ENCODE measurements at places on chromosomes 3 and 15.

- H3K27ac ChIP-seq = peak overlapping the region; percentile 87
- no peaks in the 10 kb centered on the region for H3K27me3 ChIP-seq
- H3K4me3 ChIP-seq = no peak overlapping the region
- DNase-seq = peak; percentile 81
- no peaks in the 10 kb centered on the region for H3K36me3 ChIP-seq
Measured at GRCh38 chr3:64187065-64187959, 38.0 kb downstream of the PRICKLE2 start.

DNA sequence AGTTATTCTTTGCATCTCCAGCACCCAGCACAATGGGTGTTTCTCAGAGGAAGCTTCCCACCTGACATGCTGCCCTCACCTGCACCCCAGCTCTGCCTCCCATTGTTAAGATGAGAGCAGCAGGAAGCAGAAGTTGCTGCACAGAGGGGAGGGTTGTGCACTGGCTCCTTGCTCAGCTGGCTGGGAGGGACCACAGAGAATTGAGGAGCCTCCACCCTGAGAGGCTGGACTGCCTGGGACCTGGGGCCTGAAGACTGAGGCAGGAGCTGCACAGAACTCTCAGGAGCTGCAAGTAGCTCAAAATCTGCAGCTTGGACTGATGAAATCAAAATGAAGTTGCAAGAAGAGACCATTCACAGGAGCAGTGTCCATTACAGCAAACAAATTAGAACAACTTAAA lies 222.3 kb upstream of the LINGO1 start:
- DNase-seq = peak; percentile 11
- H3K36me3 ChIP-seq = no peaks in the 10 kb centered on the region
- no peaks in the 10 kb centered on the region for H3K27me3 ChIP-seq
- H3K4me3 ChIP-seq = no peak overlapping the region

- peak overlapping the region; percentile 19 for H3K4me3 ChIP-seq
- no peaks in the 10 kb centered on the region for H3K27me3 ChIP-seq
- H3K36me3 ChIP-seq = no peaks in the 10 kb centered on the region
- no peak for DNase-seq
- H3K4me1 ChIP-seq = no peaks in the 10 kb centered on the region
Measured at GRCh38 chr15:67885175-67885523, 45.3 kb upstream of the RNU6-1 start.

DNA sequence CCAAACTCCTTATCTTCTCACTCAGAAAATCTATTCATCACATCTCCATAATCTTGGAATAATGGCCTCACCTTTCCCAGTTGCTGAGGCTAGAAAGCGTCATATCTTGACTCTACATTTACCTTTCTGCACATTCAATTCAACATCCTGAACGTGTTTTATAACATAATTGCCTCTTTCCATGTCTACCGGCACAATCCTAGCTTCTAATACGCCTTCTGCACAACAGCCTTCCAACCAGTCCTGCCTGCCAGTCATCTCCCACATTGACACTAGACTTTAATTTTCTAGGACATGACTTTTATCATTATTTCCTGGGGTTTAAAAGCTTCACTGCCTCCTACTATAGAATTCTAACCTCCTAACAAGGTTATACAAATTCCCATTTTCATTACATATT lies 906.6 kb downstream of the ROBO1 start:
- no peak overlapping the region for H3K27ac ChIP-seq
- H3K4me1 ChIP-seq = peaks cover 4% of the 10 kb centered on the region
- no peaks in the 10 kb centered on the region for H3K36me3 ChIP-seq
- no peaks in the 10 kb centered on the region for H3K27me3 ChIP-seq
- no peak overlapping the region for H3K4me3 ChIP-seq

GRCh38 chr3:135930255-135930654 lies 35.3 kb upstream of the PPP2R3A start:
- H3K4me3 ChIP-seq = no peak overlapping the region

DNA sequence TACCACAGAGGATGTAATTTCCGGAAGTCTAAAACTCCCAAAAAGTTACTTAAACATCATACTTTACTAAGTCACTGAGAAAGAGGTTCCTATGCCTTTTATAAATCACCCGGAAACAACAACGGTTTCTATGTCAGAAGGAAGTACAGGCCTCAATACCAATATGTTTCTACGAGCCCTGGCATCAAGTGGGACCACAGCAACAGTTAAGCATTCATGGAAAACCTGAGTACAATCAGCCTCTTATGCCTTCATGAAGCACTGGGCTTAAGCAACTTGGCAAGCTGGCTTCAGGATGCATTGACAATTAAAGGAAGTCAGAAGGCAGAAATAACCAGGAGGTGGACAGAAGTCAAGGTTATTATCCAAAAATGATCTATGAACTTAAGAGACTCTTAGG lies 19.1 kb upstream of the B3GNT5 start:
- DNase-seq = no peak
- H3K27me3 ChIP-seq = no peaks in the 10 kb centered on the region
- H3K4me1 ChIP-seq = no peaks in the 10 kb centered on the region
- no peaks in the 10 kb centered on the region for H3K36me3 ChIP-seq
- H3K27ac ChIP-seq = no peak overlapping the region

DNA sequence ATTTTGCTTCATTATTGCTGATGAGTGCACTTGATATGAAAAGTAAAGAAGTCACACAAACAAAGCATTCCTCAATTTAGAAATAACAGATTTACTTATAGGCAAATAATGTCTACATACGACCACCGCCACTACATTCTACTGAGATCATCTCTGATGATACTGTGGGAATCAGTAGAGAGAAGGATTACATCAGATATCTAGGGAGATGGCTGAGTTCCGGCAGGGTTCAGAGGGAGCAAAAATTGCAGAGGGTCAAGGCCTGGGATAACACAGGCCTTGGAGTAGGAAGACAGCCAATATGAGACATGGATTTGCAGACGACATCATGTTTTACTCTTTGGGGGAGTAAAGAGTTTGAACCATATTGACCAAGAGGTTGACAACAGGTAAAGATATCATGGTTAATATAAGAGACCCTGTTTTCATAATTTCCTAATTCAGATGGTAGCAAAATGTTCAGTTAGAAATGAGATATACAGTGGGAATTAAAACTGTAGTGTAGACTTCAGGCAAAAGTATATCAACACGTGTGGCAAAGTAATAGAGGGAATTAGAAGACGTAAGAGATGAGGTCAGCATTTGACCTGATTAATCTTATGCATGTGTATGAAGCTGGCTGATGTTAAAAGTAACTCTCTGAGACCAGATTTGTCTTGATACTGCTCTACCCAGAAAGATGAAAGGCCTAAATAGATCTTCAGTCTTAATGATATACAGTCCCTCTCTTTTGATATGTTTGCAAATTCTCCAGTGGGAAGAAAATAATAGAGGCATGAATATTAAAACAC lies 15.6 kb downstream of the LSAMP start:
- no peaks in the 10 kb centered on the region for H3K27me3 ChIP-seq
- no peak overlapping the region for H3K27ac ChIP-seq
- H3K4me3 ChIP-seq = no peak overlapping the region
- H3K36me3 ChIP-seq = no peaks in the 10 kb centered on the region

DNA sequence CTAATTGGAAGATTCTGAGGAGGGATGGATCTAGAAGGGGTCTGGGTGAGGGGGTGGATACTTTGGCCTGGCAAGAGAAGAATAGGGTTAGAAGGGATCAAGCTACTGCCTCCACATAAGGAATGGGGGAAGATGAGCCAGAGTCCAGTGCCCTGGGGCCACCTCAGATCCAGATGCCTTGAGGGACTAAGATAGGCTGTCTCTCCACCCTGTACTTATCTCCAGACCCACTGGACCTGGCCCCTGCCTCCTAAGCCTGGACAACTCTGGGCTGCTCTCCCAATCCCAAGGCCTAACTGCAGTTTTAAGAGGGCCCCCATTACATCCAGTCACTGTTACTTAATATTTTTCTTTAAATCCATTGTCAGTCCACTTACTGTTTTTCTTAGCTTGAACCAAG lies 2.0 kb downstream of the DVL3 start:
- H3K4me1 ChIP-seq = peaks cover 11% of the 10 kb centered on the region
- H3K36me3 ChIP-seq = no peaks in the 10 kb centered on the region
- no peak overlapping the region for H3K4me3 ChIP-seq
- no peaks in the 10 kb centered on the region for H3K27me3 ChIP-seq
- DNase-seq = no peak
- no peak overlapping the region for H3K27ac ChIP-seq

GRCh38 chr3:126461450-126462070 lies 14.1 kb downstream of the ZXDC start:
- H3K4me1 ChIP-seq = peaks cover 31% of the 10 kb centered on the region
- H3K27ac ChIP-seq = no peak overlapping the region
- no peaks in the 10 kb centered on the region for H3K27me3 ChIP-seq
- peaks cover 33% of the 10 kb centered on the region for H3K36me3 ChIP-seq

DNA sequence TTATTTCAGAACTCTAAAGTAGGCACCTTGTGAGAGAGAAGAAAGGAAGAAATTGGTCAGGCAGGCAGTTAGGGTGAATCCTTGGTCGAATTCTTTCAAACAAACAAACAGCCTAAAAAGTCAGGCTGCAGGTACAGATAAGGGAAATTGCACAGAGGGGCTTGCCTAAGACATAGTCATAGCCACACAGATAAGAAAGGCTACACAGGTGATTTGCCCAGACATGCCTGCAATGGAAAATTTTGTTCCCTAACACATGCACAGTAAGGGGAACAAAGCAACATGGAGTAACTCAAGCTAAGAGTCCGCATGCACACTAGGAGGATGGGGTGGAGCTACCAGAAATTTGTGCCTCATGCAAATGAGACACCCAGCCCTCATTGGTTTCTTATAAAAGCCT lies 91.4 kb upstream of the TUSC7 start:
- DNase-seq = no peak
- H3K27ac ChIP-seq = no peak overlapping the region
- no peaks in the 10 kb centered on the region for H3K27me3 ChIP-seq
- H3K4me1 ChIP-seq = no peaks in the 10 kb centered on the region

GRCh38 chr3:127701280-127701911 lies 28.6 kb downstream of the ABTB1 start:
- no peaks in the 10 kb centered on the region for H3K27me3 ChIP-seq
- H3K4me3 ChIP-seq = no peak overlapping the region
- no peak for DNase-seq
- no peak overlapping the region for H3K27ac ChIP-seq
- peaks cover 14% of the 10 kb centered on the region for H3K4me1 ChIP-seq
- H3K36me3 ChIP-seq = no peaks in the 10 kb centered on the region

DNA sequence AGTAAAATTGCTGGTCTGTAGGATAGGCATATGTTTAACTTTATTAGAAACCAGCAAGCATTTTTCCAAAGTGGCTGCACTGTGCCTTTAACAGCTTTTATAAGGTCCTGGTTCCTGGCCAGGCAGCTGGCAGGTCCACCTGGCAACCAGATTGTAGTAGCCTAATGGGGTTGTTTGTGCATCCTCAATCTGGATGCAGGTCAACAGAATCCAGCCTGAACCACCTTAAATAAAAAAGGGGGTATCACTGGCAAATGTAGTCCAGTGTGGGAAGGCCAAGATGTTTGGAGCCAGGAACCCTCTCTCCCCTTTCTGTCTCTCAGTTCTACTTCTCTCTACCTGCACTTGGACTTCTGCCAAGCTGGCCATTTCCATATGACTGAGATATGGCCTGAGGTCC lies 200.3 kb downstream of the ZNF621 start:
- no peaks in the 10 kb centered on the region for H3K27me3 ChIP-seq
- H3K4me3 ChIP-seq = no peak overlapping the region
- H3K36me3 ChIP-seq = no peaks in the 10 kb centered on the region
- no peak overlapping the region for H3K27ac ChIP-seq

GRCh38 chr3:70000563-70001081 lies 1.1 kb downstream of the SAMMSON start:
- no peaks in the 10 kb centered on the region for H3K36me3 ChIP-seq
- no peaks in the 10 kb centered on the region for H3K4me1 ChIP-seq
- H3K27me3 ChIP-seq = no peaks in the 10 kb centered on the region
- no peak overlapping the region for H3K4me3 ChIP-seq
- DNase-seq = no peak

DNA sequence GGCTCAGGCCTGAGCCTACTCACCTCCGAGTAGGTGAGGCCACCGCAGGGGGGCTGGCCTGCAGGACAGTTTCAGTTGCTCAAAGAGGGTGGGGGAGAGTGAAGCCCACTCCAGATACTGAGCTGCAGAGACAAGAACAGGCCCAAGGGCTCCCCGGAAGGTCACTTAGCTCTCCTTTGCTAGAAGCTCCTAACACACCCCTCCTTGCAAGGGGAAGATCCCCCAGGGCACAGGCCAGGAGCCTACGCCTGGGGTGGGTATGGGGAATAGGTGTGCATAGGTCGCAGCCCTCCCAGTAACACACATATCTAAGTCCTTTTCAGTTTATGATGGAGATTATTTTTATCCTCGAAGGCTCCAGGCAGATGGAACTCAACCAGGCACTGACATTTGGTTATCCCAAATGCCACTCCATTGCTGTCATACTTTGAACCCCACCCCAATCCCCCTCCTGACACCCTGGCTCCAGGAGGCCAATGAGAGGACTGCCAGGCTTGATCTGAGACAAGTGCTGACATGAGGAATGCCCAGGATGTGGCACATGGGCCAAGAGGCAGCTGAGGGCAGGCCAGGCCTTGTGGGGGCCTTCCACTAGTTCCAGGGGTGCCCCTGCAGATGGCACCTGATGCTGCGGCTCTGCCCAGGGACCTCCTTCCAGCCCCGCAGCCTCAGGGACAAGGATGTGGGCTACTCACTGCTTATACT lies 1.1 kb upstream of the MUSTN1 start:
- H3K4me1 ChIP-seq = no peaks in the 10 kb centered on the region
- no peaks in the 10 kb centered on the region for H3K36me3 ChIP-seq
- H3K27ac ChIP-seq = no peak overlapping the region
- no peaks in the 10 kb centered on the region for H3K27me3 ChIP-seq

DNA sequence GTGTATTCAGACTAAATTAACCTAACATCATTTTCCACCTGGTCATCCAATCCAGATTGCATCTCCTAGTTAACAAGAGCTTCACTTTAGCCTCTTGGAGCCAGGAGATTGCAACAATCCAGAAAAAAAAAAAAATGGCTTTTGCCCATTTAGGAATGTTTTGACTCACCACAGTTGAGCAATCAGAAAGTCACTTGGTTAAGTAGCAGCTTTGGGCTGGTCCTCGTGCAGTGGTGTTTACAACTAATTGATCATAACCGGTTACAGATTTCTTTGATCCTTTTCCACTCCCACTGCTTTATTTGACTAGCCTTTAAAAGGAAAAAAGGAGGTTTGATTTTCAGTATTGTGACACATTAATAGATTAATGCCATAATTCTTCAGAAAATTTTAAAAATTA lies 688.8 kb upstream of the CCDC54 start:
- no peak for DNase-seq
- H3K36me3 ChIP-seq = no peaks in the 10 kb centered on the region
- H3K4me1 ChIP-seq = no peaks in the 10 kb centered on the region
- no peaks in the 10 kb centered on the region for H3K27me3 ChIP-seq

DNA sequence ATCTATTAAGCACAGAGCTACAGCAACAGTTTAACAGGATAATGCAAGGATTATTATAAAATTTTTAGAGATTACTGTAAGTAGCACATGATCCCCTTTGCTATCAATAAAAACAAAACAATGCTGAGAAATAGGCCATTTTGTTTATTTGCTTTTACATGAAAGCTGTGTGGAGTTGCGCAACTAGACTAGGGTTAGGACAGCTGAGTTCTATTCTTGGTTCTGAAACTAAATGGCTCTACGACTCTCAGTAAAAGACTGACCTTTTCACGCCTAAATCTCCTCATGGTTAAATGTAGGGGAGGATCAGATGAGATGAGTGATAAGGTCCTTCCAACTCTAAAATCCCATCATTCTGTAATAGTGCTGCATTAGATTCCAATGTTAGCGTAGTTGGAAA lies 25.0 kb downstream of the KCNMB2 start:
- H3K4me3 ChIP-seq = no peak overlapping the region
- no peak for DNase-seq
- no peaks in the 10 kb centered on the region for H3K27me3 ChIP-seq
- no peak overlapping the region for H3K27ac ChIP-seq
- no peaks in the 10 kb centered on the region for H3K36me3 ChIP-seq

All from pancreas (tissue), 10 donors.